ENCODE measurements at places on chromosomes 1 and 21. TPM values are rescaled to one million over a fixed set of nuclear protein-coding genes. Genes with fewer than 3 reads are reported as not detected.

DNA sequence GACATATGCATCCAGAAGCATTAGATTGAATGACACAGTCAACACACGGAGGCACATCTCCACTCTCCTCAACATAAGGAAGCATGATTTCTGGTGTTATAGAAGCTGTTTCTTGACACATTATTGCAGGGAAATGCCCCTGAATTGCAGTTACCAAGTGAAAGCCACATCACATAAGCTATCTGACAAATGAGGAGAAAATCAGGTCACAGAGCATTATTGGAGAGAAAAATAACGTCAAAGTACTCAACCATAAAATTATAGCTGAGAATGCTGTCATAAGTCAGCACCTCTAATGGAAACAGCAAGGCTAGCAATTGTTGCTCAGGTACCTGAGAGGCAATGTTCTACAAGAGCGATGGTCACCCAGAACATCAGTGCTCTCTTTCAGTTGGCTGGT is 169.9 kb upstream of the PALMD start:
- DNase-seq, result no peak
- no peak overlapping the region for H3K4me3 ChIP-seq
- H3K27ac ChIP-seq, result no peak overlapping the region

GRCh38 chr21:40143822-40144525 is 276.7 kb downstream of the PCP4 start:
- DNase-seq, result no peak
- H3K27ac ChIP-seq, result no peak overlapping the region
- H3K4me1 ChIP-seq, result no peaks in the 10 kb centered on the region

GRCh38 chr1:84299536-84300170 is 1.9 kb upstream of the SAMD13 start:
- H3K4me1 ChIP-seq, result peaks cover 35% of the 10 kb centered on the region
- DNase-seq, result no peak
- H3K4me3 ChIP-seq, result no peak overlapping the region
- H3K36me3 ChIP-seq, result no peaks in the 10 kb centered on the region
- peaks cover 3% of the 10 kb centered on the region for H3K27me3 ChIP-seq

GRCh38 chr1:197393105-197393504 is 125.1 kb downstream of the CRB1 start:
- H3K4me3 ChIP-seq, result no peak overlapping the region
- no peaks in the 10 kb centered on the region for H3K36me3 ChIP-seq
- peak; percentile 25 for DNase-seq
- no peak overlapping the region for H3K27ac ChIP-seq

DCST1 gene
- total RNA-seq, result not detected

DNA sequence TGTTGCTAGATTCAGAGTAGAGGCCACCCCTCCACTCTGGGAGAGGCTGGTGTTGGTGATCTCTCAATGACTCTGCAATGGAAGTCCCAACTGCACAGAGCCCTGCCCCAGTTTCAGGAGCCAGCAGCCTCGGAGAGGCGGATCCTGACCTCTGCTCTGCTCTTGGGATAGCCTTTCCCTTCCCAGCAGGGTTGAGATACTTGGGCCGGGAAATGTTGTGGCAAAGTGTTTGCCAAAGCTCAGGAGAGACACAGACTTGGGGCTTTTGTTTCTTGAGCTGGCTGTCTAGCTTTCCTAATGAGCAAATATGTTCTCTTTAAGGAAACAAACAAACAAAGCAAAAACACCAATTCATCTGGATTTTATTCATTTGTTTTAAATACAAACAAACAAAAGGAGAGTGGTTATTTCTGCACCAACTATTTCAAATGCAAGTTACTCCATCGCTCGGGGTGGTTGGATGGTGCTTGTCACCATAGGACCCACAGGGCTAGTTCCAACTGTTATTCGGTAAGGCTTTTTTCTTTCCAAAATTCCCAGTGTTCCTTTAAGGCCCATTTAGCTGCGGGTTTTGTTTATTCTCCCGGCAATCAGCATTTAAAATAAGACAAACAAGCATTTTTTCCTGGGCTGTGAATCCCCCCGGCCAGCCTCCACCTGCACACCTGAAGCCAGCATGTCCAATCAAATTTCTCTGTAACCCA is 193.9 kb upstream of the LMO4 start:
- H3K27ac ChIP-seq, result no peak overlapping the region
- no peak overlapping the region for H3K4me3 ChIP-seq
- DNase-seq, result no peak
- H3K4me1 ChIP-seq, result peaks cover 6% of the 10 kb centered on the region
- no peaks in the 10 kb centered on the region for H3K36me3 ChIP-seq
